ENCODE measurements at places on chromosomes 6 and 20.

- no peak for DNase-seq
Measured at GRCh38 chr6:37867756-37868446, 48.4 kb downstream of the ZFAND3 start.

- DNase-seq, result peak; percentile 79
Measured at GRCh38 chr6:158835616-158836221, 16.6 kb upstream of the EZR start.

- no peak for DNase-seq
Measured at GRCh38 chr6:139569566-139569965, 195.1 kb upstream of the CITED2 start.

DNA sequence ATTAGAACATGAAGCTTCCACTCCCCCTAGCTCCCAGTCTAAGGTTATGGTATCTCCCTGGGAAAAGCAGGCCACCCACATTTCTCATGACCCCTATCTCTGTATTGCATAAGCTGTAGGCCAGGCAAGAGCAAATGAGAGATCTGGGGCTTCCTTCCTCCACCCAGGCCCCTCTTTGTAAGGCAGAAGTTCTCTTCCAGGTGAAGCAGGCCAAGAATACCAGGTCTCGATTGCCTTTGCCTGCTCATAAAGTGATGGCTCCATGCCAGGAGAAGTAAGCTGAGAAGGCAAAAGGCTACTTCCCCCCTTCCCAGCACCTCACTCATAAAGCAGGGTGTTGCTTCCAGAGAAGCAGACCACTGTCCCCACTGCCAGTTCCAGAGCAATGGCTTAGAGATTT is 144.1 kb upstream of the KCNK16 start:
- DNase-seq, result no peak

GRCh38 chr6:15763364-15763763 is 100.5 kb upstream of the DTNBP1 start:
- no peak for DNase-seq

GRCh38 chr20:39398656-39399055 is 436.5 kb downstream of the DHX35 start:
- no peak for DNase-seq

DNA sequence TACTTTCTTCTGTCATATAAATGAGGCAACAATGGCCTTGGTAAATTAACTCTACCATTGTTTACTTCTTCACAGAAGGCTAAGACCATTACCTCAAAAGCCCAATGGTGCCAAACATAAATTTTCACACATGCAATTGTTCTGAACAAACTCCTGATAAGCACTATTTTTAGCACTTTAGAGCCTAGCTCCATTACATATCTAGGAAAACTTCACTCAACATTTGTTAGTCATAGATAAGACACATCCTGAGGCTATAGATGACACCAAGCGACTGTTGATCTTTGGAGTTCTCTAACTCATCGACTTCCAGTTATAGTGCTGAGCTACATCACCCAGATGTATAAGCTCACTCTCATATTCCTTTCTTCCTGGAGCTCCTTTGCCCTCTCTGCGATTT is 245.9 kb downstream of the EYS start:
- no peak for DNase-seq

- no peak for DNase-seq
Measured at GRCh38 chr6:48560408-48560807, 449.4 kb upstream of the PTCHD4 start.

GRCh38 chr6:116476002-116476678 is 15.0 kb downstream of the CALHM6 start:
- DNase-seq, result no peak

DNA sequence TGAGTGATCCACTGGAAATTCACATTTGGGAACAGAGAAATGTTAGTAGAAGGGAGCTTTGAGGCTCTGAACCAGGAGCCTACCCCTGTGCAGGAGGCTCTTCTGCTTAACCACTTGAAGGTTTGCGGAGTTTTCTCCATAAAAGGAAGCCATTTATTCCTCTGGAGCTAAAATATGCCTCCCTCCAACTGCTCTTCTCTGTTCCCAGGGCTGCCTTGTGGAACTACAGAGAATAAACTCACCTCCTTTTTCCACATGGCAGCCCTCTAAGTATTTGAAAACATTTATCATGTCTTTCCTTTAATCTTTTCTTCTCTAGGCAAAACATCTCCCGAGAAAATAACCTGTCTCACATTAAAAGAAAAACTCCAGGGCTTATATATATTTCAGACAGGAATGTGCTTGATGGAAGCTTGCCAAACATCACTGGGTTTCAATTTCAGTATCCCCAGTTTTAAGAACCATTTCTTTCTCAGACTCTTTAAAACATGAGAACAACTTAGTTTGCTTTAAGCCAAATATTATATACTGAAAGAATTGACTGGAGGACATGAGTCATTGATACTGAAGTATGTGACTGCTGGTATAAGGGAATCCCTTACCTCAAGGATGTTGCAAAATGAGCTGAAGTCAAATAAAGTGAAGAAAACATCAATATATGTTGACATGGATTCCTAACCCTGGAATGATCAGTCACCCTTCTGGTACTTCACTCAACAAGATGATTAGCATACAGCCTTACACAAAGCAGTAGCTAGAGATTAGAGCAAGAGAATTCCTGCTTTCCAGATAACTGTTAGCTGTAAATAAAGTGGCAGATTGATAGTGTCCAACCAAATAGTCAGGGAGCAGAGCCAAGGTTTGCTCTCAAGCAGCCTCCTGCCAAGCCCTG is 74.0 kb downstream of the ZBTB2 start:
- no peak for DNase-seq

- DNase-seq, result no peak
Measured at GRCh38 chr6:25006565-25007001, 70.8 kb upstream of the RIPOR2 start.

GRCh38 chr6:45426251-45426650 is 48.5 kb upstream of the SUPT3H start:
- DNase-seq, result no peak

- no peak for DNase-seq
Measured at GRCh38 chr20:23654000-23654399, 16.2 kb upstream of the CST3 start.

DNA sequence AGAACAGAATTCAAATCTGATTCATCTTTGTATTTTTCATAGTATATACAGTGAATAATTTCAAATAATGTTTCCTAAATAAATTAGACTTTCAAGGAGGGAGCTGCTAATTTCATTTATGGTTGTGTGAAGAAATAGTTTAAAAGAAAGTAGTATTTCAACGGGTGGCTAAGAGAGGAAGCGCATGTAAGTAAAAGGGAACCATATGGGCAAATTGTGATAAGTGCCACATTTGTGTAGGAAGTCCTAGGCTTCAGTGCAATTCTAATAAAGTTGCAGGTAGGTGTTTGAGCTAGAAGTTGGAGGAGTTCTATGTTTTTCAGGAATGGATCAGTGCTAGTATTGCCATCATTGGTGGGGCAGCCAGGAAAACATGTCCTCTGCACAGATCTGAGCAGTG is 178.8 kb upstream of the PRDM1 start:
- no peak for DNase-seq

- no peak for DNase-seq
Measured at GRCh38 chr6:71420693-71421328, 132.2 kb downstream of the OGFRL1 start.

- DNase-seq, result no peak
Measured at GRCh38 chr6:45447005-45447404, 69.3 kb upstream of the SUPT3H start.

DNA sequence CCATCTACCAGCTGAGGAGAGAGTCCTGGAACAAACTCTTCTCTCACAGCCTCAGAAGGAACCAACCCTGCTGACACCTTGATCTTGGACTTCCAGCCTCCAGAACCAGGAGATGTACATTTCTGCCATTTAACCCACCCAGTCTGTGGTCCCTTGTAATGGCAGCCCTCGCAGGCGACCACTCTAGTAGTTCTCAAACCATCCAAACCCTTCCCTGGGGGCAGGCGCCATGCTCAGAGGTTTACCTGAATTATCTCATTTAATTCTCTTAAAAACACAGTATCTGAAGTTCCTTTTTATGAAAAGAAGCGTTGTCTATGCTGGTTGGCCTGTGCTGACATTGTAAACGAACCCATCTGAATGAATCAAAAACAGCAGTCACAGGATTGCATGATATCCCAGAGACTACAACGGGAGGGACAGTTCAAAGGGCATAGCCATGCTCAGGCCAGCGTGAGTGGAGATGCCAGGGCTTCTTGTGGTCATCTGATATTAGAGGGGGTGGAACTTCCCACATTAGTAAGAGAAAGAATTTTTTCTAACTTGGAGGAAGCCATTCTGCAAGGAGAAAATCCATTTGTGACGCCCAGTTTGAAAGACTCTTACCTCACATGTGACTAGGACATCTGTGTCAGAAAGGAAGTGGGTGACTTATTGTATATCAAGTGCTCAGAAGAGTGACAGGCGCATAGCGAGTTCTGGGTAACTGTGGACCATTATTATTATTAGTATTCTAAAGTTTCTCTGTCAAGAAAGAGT is 17.2 kb upstream of the TAGAP start:
- DNase-seq, result no peak

GRCh38 chr20:63404129-63405085 is 43.3 kb upstream of the CHRNA4 start:
- no peak for DNase-seq

- DNase-seq, result no peak
Measured at GRCh38 chr6:111978532-111979149, 75.3 kb upstream of the CCN6 start.

- DNase-seq, result peak; percentile 65
Measured at GRCh38 chr20:50601511-50602431, 89.6 kb downstream of the RIPOR3 start.

DNA sequence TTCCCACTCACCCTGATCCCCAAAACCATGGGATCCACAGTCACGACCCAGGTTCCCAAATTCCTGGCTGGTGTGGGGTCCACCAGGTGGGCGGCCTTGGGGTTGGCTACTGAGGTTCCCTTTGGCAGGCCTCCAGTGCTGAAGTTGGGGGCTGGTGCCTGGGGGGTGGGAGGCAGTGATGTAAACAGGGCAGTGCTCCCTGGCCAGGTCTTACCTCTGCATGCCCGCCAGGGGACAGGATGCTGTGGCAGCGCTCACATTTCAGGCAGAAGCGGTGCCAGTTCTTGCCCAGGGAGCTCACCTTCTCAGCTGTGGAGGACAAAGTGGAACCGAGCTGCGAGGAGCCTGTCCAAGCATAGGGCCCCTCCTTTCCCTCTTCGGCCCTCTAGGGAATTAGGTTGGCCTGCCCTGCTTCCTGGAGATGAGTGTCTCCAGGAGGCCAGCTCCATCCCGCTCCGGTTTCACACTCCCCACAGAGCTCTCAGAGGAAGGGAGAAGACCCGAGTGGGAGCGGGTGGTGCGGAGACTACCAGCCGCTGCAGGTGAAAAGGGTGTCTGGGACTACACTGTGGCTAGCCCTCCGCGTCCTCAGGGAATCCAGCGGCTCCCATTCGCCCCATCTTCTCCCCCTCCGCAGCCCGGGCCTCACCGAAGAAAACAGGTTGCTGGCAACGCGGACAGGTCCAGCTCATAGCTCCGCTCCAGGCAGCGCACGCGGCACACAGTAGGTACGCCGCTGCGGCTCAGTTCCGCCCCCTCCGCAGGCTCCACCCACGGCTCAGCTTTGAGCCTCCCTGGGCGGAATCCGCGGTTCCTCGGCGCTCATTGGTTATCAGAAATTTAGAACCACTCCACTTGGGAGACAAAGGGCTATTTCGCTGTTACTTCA is at the start of gene CRIP3:
Gene CRIP3, minus strand, starts transcription at position 726 of the 889 bp plus-strand sequence. Its CDS starts 34 bp downstream, at position 692.
- peak; percentile 70 for DNase-seq

All from K562 (cell line).